ENCODE measurements at places on chromosomes 2 and 18.

- DNase-seq = no peak
Measured at GRCh38 chr2:138787053-138787666, 7.0 kb upstream of the NXPH2 start.

DNA sequence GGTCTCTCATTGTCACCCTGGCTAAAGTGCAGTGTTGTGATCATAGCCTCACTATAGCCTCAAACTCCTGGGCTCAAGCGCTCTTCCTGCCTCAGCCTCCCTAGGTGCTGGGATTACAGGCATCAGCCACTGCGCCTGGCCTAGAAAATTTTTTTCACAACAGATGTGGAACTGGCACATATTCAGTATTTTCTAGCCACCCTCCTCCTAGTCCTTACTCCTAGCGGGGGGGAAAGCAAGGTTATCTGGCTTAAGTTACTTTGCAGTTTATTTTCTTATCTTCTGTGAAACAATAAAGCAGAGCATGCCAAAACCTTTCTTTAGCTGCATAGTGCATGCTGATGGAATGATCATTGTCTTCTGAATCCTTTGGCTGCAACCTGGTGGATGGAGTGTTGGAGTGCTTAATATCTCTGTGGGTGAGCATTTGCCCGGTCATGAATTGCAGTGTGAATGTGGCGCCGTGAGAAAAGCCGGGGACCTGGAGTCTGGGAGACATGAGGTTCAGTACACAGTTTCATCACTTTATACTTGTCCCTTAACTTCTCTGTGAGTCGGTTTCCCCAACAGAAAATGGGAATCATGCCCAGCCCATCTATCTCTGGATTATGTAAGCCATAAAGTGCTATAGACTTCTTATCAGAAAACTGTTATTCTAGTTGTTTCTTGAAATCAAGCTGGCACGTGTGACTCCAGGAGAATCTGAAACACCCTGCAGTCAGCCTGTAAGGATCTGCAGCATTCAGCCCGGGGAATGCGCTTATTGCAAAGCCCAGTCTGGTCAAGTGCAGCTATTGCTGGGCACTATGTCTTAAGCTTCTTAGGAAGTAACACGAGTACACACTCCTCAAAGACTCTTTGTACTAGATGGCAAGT, 38.2 kb upstream of the MAP3K20 start:
- DNase-seq = no peak

- no peak for DNase-seq
Measured at GRCh38 chr18:57819671-57820460, 16.8 kb upstream of the ATP8B1 start.

- DNase-seq = no peak
Measured at GRCh38 chr2:28729698-28730097, 21.9 kb upstream of the PPP1CB start.

DNA sequence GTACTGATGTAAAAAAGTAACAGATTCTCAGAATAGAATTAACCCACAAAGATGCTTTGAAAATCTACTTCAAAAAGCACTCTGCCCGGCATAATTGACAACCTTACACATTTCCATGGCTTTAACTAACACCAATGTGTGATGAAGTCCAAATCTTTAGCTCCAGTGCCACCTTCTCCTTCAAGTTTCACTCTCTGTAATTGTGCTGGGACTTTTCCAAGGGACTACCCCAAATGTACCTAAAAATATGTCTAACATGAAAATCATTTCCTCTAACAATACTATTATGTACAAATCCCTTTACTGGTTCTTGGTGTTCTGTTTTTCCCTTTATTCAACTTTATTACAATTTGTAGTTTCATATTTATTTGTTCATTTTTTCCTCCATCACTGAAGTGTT, 20.6 kb upstream of the UBE2E3 start:
- no peak for DNase-seq

DNA sequence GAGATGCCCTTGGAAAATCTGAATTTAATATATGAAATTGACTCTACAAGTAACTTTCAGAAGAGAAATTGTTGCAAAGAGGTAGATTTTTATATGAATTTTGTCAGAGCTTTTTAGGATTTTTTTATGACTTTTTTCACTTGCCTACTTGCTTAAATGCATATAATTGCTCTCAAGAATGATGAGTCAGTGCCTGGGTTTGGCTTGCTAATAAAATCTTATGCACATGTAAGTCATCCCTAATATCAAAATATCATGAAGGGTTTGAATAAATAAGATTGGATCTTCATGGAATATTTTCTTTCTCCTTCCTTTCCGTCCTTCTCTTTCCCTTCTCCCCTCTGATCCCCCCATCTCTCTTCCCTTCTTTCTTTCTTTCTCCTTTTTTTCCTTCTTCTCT, 354.1 kb downstream of the TXNL1 start:
- no peak for DNase-seq

- no peak for DNase-seq
Measured at GRCh38 chr2:181823405-181823804, 68.1 kb upstream of the ITPRID2 start.

DNA sequence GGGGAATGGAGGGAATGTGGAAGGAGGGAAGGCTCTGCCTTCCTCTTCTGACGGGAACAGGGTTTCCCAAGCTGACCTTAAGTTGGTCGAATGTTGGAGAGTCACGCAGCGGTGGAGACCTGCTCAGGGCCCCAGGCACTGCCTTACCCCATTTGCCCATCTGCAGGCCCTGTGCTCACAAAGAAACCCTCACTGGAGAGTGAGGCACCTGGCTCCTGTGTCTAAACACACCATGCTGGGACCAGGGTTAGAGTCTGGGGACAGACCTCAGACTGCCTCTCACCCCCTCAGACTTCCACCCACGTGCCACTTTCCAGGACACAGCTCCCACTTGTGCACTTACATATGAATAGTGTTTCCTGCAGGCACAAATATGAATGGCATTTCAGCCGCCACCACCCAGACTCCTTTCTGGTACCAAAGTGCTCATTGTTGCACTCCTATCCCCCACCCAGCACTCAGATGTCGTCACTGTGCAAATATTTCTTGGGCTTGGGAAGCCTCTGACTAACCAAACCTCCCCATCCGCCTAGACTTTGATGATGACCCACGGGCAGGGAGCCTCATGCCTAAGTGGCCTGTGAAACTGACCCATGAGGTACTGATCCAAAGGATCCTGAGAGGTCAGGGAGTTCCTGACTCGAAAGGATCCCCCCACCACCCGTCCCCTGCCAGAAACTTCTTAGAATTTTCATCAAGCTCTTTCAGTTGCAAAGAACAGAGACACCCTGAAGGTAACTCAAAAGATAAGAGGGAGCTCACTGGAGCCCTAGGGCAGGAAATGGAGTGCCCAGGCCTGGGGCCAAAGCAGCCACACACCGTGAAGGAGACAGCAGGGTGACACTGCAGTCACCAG, 78.3 kb downstream of the STPG4 start:
- DNase-seq = no peak

GRCh38 chr2:120715353-120715752, 20.3 kb upstream of the GLI2 start:
- DNase-seq = no peak

DNA sequence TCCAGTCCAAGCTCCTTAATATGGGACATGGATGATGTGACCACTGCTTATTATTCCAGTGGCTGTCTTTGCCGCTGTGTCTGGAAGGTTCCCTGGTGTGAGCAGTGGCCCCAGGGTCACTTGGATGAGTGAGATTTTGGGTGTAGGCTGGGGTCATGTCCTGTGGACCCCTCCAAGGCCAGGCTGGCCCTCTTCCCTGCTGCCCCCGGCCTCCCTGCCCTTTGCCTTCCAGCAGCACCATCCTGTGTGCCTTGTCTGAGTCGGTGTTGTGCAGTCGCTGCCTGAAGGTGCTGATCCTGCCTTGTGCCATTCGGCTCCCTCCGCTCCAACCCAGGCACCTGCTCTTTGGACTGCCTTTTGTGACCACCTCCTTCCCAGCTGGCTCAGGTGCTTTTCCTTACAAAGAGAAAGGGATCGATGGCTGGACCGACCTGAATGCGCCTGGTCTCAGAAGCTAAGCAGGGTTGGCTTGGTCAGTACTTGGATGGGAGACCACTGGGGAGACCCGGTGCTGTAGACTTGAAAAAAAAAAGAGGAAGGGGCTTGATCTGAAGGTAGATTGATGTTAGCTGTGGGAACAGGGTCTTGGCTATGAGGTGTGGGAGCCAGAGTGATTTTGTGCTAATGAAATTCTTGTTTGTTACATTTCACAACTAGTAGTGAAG, 16.7 kb upstream of the GREB1 start:
- DNase-seq = no peak

GRCh38 chr2:27963472-27963871, 72.9 kb downstream of the BABAM2 start:
- no peak for DNase-seq

GRCh38 chr2:152134488-152135280, 35.8 kb upstream of the CACNB4 start:
- peak; percentile 51 for DNase-seq

- DNase-seq = no peak
Measured at GRCh38 chr18:2223849-2224248, 347.5 kb downstream of the METTL4 start.

DNA sequence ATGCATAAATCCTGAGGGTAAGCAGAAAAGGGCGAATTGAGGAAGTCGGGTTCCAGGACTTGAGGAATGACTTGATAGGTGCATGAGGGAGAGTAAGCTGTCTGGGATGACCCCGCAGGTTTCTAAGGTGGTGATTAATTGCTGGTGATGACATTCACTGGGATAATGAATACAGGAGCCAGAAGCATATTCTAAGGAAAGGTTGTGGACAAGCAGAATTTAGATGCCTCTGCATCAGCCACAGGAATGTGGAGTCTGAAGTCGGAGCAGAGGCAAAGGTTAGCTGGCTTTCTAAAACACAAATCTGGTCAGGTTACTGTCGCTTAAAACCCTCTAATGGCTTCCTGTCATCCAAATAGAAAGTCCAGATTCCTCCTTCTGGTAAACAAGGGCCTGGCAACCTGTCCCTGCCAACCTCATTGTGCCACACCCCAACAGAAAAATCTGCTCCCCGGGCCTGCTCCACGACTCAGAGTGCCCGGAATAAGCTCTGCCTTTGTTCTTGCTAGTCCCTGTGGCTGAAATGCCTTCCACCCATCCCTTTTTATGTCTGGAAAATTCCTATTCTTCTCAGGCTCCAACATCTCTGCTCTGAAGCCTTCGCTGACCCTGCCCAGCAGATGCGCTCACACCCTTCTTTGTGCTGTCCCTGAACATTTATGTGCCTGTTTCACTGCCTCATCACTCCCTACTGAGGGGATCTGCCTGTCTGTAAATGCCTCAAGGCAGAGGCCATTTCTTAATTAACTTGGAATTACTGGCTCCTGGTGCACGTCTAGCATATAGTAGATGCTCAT, 11.3 kb upstream of the TMEM214 start:
- DNase-seq = no peak

GRCh38 chr2:73614997-73615396, 27.2 kb downstream of the NAT8 start:
- no peak for DNase-seq

DNA sequence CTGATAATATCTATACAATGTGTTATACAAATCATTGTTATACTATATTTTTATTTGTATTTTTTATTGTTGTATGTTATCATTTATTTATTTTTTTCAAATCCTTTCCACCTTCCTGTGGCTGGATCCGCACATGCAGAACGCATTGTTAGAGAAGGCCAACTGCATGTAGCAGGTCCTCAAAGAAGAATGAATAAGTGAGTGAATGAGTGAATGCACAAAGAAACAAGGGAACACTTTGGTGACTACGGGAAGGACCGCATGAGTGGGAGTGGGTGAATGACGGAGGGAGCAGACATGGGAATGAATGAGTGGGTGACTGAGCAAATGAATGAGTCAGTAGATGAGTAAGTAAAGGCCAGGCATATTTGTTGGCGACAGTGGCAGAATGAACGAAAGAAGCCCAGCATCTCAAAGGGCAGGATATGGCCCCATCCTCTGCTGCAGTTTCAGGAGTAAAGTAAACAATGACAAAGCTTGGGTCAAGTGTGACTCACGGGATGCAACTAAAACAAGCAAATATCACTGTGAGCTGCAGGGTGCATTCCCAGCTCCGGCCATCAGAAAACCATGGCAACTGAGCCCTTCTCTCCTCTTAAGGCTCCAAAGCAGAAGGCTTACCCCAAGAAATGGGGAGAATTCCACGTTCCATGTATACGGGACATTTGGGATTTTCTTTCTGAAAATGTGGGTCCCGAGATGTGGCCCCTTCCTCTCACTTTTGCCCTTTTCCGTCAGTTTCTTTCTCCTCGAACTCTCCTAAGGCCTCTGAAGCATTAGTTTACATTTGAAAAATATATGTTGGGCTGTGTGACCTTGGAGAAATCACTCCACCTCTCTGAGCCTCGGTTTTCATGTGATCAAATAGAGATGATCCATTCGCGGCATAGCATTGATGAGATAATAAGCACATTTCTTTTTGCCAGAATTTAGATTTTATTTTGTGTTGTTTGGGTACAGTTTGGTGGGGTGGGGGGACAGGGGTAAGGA, 24.5 kb downstream of the KCNF1 start:
- no peak for DNase-seq

GRCh38 chr18:29361843-29362242, 1184.9 kb upstream of the CDH2 start:
- DNase-seq = no peak

DNA sequence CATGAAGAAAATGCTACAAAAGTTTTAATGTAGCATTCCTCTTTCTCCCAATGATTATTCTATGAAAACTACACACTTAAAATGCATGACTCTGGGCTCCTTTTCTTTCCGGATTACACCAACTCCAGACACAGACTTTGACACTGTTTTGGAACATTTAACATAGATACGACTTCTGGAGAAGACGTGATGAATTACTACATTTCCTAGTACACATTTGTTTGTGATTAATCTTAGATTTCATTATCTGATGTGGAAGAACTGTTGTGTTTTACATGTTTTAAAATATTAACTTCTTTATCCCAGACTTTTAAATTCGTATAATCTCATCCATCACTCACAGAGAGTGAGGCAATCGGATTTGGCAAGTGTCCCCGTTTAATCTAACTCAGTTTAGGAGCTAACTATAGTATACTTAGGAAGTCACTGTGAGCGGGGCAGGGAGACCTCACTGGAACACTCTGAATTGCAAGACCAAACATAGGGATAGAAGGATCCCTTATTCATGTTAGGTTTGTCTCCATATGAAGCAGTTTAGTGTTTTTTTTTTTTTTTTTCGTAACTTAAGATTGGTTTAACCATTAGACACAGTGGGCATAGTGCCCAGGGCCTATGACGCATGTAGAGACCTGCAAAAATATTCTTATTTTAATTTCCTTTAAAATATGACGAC, 66.7 kb downstream of the PDE1A start:
- DNase-seq = no peak

Data from activated CD4-positive, alpha-beta memory T cell treated with anti-CD3 and anti-CD28 coated beads, Interleukin-2, amount 10 ng/mL, durations not matched to agents 7 days and 5 days (primary cell).